Substantia nigra (tissue), 51 donors: ENCODE measurements at places on chromosomes 1 and 21.

GRCh38 chr1:34500451-34500850, 254.4 kb upstream of the GJB5 start:
- DNase-seq, result peak; percentile 5

GRCh38 chr1:191508239-191508638, 650.0 kb upstream of the RGS18 start:
- DNase-seq, result no peak

- DNase-seq, result no peak
Observed at GRCh38 chr1:7322283-7322785, 448.8 kb upstream of the VAMP3 start.

- no peak for DNase-seq
Observed at GRCh38 chr1:114725230-114725629, 8.7 kb upstream of the NRAS start.

DNA sequence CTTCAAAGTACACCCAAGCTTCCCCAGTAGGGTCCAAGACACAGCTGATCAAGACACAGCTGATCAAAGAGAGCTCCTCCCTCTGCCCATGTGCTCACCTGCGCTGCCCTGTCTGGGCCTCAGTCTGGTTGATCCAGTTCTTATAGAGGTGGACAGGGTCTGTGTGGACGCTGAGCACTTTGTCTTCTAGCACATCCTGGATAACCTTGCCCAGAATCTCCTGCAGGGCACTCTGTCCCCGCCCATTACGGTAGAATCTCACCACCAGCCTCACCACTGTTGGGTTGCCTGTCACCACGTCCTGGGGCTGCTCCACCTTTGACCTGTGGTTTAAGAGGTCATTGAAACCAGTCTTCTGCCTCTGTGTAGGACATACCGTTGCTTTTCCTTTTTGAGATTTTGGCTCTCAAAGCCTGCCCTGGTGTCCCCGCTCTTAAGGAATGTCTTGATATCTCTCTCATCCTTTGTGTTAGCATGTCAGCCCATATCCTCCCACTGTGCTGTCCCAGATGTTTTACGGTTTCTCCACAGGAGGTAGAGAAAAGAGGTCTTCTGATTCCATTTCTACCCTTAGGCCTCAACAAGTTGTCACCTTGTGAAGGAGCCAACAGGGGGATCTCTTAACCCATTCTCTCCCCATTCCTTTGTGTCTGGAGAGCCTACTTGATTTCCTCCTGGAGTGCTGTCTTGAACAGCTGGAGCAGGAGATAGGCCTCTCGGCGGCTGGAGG, 33.5 kb downstream of the IQGAP3 start:
- no peak for DNase-seq

DNA sequence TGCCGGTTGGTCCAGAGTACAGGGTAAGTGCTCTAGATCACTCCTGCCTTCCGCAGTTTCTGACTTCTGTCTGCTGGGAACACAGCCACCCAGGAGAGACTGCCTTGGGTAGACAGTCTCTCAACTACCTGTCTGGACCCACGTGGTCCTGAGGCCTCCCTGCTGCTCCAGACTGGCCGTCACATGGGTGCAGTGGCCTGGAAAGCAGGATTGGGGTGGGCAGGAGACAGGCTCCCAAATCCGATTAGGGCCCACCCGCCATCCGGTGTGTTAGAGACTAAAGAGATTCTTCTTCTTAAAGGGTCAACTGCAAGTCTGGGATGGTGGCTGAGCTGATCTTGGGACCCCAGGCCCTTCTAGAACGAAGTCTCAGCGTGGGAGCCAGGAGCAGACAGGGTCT, 105.5 kb downstream of the EBNA1BP2 start:
- DNase-seq, result no peak

GRCh38 chr1:108878678-108879077, 1.9 kb downstream of the GPSM2 start:
- no peak for DNase-seq

- no peak for DNase-seq
Observed at GRCh38 chr1:231162297-231162969, 575 bp downstream of the TRIM67 start.

DNA sequence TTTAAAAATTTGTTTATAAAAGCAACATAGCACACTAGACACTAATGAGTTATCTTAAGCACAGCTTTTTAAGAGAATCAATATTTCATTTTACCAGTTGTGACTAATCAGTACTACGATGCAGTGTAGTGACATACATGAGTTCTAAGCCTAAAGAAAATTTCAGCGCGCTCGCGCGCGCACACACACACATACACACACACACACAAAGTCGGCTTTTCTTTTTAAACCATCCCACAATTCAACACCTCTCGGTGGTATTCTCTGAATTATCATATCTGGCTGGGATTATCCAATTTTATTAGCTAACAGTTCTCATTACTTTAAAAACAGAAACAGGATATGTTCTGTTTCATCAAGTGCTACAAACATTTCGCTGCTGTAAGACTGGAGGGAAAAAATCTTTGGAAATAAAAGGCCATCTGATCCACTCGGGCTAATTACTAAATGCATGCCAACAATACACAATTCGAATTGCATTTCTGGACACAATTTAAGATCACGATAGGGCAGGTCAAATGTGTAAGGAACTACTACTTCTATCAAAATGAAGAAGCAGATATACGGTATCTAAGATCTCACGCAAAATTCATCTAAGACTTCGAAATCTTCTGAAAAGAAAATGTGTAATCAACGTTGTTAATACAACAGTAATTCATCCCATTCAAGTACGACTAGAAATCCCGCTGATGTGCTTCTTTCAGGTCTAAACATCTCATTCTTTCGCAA, 1.2 kb downstream of the TUT4 start:
- DNase-seq, result peak; percentile 17

DNA sequence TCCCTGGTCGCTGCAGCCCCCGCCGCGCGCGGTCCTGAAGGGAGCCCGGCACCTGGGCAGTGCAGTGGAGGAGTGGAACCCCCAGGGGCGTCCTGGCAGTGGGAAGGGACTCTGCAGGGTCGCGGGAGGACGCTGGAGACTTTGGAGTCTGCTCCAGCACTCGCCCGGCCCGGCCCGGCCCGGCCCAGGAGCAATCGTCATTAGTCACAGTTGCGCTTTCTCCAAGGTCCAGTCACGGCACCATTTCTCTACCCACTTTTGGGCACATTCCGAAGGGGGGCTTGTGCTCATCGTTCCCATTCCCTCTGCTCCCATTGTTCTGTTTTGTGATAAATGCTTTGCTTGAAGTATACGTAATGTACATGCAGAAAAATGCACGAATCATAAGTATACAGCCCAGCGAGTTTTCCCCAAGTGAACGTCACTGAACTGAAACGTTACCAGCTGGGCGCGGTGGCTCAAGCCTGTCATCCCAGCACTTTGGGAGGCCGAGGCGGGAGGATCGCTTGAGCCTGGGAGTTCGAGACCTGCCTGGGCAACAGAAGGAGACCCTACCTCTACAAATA, 999 bp downstream of the THAP3 start:
- no peak for DNase-seq
